NK-92 treated with Interleukin-12 subunit alpha and Interleukin-12 subunit beta, amount 100 ng/mL, for 24 hours (cell line): ENCODE measurements at places on chromosomes 7 and 10.

- DNase-seq, result no peak
Measured at GRCh38 chr7:48289656-48290055, 118.4 kb downstream of the ABCA13 start.

GRCh38 chr7:20440472-20441105 is 109.9 kb downstream of the ITGB8 start:
- no peak for DNase-seq

DNA sequence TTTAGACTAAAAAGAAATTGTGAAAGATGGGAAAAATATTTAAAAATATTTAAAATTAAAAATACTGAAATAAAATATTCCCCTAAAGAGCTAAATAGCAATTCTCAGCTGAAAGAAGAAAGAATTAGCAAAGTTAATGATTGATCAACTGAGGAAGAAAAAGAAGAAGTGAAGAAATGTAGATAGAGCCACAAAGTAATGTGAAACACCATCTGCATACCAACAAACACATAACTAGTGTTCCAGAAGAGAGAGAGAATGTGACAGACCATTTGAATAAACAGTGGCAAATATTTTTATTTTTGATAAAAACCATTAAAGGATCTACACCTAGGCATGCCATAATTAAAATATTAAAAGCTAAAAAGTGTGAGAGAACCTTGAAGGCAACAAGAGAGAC is 784.5 kb upstream of the ZWINT start:
- no peak for DNase-seq

- DNase-seq, result no peak
Measured at GRCh38 chr7:91431601-91432000, 167.4 kb downstream of the FZD1 start.
